ENCODE measurements at places on chromosomes 7 and 10. TPM values are rescaled to one million over a fixed set of nuclear protein-coding genes. Genes with fewer than 3 reads are reported as not detected.

The CPA2 gene
- total RNA-seq, result 0.88 TPM

DNA sequence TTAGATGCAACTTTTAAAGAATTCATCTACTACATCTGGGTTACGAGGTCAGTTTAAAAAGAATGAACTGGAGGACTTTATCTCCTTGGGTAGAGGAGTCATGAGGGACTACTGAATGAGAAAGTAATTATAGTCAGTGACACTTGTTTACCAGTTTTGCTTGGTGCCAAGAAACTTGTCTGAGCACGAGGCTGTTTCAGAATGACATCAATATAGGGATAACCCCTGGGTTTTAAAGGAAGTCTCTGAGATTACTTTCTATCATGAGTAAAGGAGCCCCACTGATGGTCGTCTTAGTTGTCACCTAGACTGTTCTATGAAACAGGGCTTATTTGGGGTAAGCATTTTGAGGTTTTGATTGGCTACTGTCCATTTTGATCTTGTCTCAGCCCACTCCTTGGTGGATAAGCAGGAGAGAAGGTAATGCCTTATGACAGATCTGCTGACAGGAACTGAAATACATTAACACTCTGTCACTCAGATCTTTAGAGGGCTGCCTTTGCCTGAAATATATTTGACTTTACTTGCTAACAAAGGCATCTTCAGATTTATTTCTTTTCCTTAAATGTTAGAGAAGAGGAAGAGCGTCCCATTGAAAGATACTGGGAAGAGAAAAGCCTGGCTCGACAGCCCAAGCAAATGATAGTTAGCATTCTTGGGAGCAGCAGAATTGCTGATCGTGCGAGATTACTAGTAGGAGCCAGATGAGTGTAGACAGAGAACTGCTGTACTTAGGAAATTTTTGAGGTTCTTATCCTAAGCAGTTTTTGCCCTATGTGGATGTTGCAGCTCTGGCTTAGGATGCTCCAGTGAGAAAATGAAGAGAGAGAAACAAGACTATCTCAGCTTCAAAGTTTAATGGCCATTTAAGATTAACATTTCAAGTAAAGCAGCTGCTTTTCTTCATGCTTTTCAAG lies 299.2 kb upstream of the LRGUK start:
- no peak for DNase-seq

GRCh38 chr10:20888620-20889330 lies 8.3 kb downstream of the NEBL start:
- no peak for DNase-seq

The CDHR3 gene
- total RNA-seq, result 8.0 TPM

GRCh38 chr7:46755120-46756034 lies 826.5 kb downstream of the TNS3 start:
- no peak for DNase-seq

DNA sequence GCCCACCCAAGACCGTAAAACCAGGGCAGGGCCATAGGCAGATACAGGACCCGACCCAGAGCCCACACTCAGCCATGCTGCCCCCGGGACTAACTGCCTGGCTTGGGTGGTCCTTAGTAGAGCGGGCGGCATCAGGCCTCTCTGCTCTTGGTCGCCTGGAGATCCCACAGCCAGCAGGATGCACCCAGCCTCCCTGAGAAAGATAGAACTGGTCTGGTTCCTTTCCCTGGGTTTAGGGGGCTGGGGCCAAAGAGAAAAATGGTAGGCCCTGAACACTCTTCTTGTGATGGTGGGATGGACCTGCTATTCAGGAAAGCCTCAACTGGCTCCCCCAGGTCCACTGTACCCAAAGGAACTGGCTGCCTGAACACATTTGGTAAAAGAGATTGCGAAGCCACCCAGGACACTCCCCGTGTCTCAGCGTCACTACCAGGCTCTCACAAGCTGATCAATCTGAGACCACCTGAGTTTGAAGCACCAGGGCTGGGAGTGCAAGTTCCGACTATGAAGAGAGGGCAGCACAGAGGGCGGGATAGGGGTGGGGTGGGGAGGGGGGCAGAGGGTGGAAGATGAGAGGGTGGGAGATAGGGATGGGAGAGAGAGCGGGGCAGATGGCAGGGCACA lies 591.5 kb downstream of the DNAJB6 start:
- no peak for DNase-seq

DNA sequence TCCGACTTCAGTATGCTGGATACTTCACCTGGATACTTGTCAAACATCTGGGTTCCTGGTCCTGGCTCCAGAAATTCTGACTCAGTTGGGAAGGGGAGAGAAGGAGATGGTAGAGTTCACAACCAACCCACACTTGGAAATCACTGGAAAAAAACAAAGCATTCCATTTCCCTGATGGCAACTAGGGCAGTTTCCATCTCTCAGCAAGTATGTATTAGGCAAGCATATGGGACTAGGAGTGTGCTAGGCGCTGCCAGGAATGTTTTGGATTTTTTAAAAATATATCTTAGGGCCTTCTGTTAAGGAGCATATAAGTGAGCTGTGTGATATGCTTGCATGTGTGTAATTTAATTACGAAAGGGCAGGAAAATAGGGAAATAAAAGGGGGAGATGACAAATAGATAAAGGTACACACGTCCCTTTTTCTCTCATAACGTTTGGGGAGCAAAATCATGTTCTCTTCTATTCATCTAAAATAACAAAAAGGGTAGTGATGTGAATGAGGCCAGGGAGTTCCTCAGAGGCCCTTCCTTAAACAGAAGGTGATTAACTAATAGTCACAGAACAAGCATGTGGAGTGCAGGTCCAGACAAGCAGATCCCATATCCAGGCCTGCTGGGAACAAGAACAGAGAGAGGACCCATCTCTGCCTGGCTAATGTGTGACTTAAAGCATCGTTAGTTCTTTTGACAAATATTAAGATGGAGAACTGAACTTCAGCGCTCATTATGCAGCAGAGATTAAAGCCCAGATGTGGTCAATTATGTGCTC lies 64.5 kb upstream of the NFE2L3 start:
- no peak for DNase-seq

DNA sequence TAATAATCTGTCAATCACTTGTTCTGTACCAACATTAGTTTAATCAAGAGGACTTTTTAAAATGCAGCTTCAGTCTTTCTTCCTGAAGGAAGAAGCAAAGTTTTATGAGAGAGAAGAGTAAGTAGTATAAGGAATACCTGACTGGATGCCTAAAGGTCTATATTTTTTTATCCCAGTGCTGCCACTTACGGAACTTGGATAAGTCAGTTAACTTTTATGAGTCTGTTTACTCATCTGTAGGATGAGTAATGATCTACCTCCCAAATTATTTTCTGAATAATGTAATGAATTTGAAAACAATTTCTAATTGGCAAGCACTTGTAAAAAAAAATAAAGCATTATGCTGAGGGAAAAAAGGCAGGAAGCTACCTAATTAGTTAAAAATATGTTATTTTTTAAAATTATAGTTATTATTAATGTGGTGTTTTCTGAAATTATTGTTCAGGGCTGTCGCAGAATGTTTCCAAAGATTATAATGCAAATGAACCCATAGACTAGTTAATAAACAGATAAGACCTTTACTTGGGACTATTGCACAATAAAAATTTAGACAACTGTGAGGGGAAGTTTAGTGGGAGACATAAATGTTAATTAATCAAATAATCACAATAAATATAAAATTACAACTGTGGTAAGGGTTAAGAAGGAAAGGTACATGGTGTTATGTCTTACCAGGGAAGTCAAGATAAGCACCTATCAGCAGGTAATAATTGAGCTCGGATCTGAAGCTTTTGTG lies 24.6 kb downstream of the SLK start:
- DNase-seq, result no peak

The LRIT1 gene
- not detected for total RNA-seq

GRCh38 chr10:130192276-130192848 lies 56.2 kb downstream of the GLRX3 start:
- no peak for DNase-seq

The TMEM236 gene
- total RNA-seq, result 3.3 TPM

The NPSR1 gene
- not detected for total RNA-seq

GRCh38 chr7:102935450-102936115 lies 22.8 kb downstream of the LRRC17 start:
- no peak for DNase-seq

DNA sequence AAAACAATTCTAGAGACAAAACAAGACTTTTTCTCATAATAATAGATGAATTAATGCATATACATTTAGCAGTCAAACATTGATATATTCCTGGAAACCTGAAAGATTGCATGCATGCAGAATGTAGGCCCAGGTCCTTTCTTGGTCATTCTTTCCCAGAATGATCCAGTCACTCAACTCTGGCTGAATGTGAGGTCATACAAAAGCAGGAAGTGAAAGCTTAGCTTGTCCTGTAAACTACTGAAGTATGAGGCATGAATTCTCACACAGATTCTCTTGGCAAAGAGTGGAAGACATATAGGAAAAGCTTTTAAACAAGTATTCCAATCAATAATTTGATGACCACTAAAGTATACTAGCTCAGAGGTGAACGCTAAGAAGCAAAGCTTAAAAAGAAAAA lies 253.9 kb downstream of the PPP1R3A start:
- no peak for DNase-seq

GRCh38 chr7:26603631-26604030 lies 260.8 kb downstream of the SKAP2 start:
- DNase-seq, result no peak
